ENCODE measurements at places on chromosomes 6 and 20.

- no peak for DNase-seq
Measured at GRCh38 chr6:63904650-63905248, 269.1 kb downstream of the PHF3 start.

DNA sequence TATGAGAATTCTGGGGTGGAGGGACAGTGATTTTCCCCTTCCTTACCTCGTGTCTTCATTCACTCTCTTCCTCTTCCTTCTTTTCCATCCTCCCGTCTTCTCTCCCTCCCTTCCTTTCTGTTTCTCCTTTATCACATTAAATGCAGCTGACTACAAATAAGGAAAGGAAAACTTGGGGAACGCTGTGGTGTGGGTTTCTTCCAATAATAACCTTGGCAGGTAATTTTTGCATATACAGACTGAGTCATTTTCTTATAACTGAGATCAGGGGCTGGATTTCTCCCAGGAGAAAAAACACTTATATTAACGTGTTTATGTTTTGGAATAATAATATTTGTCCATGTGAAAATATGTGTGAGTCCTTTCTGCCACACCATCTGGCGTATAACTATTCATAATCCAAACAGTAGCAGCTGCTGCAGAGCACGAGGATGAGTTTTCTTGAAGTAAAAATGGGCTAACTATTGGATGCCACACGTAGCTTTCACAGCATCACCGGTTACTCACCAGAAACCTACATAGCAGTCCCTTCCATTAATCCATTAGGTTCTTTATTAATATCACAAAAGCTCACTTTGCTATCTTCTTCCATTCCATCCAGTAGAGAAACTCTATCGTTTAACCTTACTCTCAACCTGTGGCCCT is 139.2 kb upstream of the SASH1 start:
- DNase-seq = no peak

- no peak for DNase-seq
Measured at GRCh38 chr20:16844406-16844805, 96.2 kb downstream of the OTOR start.

DNA sequence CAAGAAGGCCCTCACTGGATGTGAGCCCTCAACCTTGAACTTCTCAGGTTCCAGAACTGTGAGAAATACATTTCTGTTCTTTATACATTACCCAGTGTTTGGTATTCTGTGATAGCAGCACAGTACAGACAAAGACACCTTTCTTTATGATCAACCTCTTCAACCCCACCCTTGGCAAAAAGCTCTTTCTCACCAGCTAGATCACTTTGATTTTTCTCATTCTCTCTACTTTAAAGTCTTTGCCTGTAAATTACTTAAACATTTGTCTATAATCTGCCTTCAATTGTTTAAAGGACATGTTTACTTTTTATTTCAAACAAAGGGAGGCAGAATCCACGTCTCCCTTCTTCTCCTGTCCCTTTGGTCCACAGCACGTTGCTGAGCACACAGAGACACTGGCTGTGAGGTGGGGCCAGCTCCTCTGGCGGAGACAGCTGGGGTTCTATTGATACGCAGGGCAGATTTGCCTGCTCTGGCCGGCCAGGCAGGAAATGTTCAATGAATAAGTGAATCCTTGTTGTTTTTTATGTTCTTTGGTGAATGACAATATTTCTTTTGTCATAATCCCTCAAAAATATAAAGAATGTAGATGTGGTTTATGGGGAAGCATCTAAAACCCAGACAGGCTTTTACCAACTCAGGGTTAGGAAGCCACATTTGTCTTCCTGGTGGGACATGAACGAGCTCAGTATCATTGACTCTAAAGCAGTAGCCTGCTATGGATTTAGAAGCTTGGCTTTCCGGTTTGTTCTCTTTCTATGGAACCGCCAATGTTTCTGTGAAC is 52.9 kb downstream of the NEDD9 start:
- no peak for DNase-seq

- no peak for DNase-seq
Measured at GRCh38 chr20:35652641-35653429, 11.9 kb downstream of the CPNE1 start.

- DNase-seq = no peak
Measured at GRCh38 chr20:2748551-2749342, 51.7 kb downstream of the CPXM1 start.

- no peak for DNase-seq
Measured at GRCh38 chr6:79425589-79426311, 111.5 kb downstream of the LCA5 start.

GRCh38 chr20:6855796-6856195 is 88.3 kb downstream of the BMP2 start:
- DNase-seq = no peak

- DNase-seq = no peak
Measured at GRCh38 chr6:2938004-2938631, 33.2 kb downstream of the SERPINB6 start.

DNA sequence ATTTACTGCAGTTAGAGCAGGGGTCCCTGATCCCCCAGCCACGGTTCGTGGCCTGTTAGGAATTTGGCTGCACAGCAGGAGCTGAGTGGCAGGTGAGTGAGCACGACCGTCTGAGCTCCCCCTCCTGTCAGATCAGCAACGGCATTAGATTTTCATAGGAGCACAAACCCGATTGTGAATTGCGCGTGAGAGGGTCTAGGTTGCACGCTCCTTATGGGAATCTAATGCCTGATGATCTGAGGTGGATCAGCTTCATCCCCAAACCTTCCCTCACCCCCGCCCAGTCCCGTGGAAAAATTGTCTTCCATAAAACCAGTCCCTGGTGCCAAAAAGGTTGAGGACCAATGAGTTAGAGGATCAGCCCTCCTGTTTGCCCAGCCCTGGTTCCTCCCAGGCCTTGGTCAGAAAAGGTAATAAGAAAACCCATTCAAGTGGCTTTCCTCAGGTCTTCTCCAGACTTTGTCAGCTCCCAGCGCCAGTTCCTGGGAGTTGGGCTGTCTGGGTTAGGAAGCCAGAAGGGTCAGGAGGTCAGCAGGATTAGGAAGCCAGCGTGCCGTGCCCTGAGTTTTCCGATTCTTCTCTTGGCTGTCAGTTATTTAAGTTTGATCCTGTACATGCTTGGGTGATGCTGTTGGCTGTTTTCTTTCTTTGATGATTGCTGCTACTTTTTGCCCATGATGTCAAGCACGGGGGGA is 139.9 kb upstream of the PMEPA1 start:
- DNase-seq = no peak

DNA sequence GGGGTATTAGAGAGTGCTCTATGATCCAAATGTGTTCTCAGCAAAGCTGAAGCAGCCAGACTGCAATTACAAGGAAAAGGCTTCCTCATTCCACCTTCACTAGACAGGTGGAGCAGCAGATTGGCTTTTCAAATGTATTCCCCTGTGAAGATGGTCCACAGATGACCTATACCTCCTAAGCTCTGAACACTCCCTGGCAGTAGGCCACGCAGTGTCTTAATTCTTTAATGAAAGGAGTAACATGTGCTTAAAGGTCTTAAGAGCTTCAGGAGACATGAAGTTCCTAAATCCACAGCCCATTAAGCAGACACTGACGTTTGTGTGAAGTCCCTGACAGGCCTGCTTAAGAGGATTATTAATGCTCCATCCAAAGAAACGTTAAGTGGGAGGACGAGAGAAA is 138.9 kb upstream of the NUP153 start:
- no peak for DNase-seq

DNA sequence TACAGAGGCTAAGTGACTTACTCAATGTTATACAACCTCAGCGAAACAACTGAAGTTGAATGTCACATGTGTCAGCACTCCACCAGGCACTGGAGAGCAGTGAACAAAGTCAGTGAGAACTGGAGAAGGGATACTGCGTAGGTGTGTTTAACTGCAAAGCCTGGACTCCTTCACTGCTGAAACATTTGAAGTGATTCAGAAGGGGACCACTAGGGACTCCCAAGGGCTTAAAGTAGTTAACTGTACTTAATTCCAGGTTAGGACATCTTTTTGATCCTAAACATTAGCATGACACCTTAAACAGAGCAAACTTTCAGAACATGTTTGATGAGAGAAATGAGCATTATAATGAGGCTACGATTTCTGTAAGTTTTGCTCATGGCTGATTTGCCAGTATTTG is 45.0 kb upstream of the ZBTB24 start:
- no peak for DNase-seq

Data from stimulated activated CD4-positive, alpha-beta T cell treated with anti-CD3 and anti-CD28 coated beads, Interleukin-4, amount 100 ng/mL, for 4 hours (primary cell).